ENCODE measurements at places on chromosomes 3 and 15.

GRCh38 chr15:33980159-33980558 is 11.9 kb downstream of the CHRM5 start:
- no peak for DNase-seq

DNA sequence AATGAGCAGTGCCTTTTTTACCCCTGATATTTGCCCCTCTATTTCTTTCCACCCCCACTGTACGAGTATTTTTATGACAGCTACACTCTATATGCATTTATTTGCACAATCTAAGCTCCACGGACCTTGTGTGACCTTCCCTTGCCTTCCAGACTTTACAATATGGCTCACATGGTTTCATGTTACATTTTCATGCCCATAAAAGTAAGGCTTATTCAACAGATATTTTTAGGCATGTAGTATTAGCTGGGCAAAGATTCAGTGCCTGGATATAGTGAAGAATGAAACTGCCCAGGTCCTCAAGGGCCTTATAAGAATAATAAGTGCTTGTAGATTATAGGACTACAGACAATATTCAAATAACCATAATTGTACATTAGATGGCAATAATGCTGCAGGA is 481.9 kb upstream of the CNTN4 start:
- DNase-seq: no peak

DNA sequence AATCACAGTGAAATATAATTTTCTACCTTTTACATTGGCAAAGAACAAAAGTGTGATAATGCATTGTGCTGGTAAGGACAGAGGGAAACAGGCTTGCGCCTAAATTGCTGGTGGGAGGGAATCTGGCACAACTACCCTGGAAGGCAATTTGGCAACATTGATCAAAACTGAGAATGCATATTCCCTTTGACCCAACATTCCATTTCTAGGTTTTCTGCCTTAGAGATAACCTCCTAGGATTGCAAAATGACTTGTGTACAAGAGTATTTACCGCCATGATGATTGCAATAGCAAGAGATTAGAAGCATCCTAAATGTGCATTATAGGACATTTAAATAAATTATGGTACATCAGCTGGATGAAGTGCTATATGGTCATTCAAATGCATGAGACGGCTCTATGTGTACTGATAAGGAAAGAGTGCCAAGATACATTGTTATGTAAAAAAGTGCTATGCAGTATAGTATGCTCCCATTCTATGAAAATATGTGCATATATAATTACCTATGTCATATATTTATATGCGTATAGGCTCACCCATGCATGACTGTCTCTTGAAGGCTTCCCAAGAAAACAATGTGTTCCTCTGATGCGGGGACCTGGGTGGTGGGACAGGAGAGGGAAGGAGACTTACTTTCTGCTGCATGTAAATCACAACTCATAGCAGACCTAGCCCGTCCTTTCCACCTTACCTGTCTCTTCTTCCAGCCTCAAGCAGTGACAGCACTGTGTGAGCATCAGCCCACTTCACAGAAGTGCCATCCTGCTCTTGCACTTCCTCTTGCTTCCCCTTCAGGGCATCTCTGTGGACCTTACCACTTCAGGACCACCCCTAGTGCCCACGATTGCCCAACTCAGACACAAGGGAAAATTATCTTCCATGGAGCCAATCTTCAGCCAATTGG is 249.9 kb upstream of the TLE3 start:
- no peak for DNase-seq

DNA sequence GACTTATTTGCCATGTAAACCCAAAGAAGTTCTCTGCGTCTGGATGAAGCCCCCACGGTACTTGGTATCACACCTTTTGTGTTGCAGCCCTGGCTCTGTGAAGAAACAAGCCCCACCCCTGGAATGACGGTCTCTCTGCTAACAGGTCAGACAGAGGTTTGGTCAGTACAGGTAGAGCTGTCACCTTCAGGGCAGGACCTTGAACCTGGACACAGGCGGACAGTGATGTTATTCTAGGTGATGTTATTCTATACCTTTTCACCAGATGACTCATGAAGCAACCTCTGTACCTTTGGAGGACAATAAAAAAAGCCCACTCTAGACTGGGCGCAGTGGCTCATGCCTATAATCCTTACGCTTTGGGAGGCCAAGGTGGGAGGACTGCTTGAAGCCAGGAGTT is 11.0 kb upstream of the GMPPB start:
- DNase-seq: no peak

DNA sequence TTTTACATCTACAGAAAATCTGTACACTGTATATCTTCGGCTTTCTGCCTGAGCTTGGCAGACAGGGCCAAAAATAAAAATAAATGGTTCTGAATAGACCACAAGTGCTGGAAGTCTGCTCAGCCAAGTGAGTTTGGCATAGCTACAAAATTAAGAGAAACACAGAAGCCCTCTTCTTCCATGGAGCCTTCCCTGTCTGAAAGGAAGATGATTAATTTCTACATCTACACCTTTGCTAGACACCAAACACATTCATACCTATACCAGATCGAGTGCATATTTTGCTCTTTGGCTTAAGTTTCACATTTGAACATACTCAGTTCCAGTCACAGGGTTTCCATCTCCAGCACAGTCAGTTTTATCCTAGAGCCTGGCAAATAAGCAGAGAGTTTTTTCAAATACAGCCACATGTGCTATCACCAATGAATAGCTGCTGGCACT is 224.6 kb downstream of the GREM1 start:
- DNase-seq: no peak

- DNase-seq: no peak
Measured at GRCh38 chr15:47862402-47862801, 145.1 kb downstream of the SEMA6D start.

- DNase-seq: no peak
Measured at GRCh38 chr3:157752554-157752953, 249.3 kb upstream of the VEPH1 start.

DNA sequence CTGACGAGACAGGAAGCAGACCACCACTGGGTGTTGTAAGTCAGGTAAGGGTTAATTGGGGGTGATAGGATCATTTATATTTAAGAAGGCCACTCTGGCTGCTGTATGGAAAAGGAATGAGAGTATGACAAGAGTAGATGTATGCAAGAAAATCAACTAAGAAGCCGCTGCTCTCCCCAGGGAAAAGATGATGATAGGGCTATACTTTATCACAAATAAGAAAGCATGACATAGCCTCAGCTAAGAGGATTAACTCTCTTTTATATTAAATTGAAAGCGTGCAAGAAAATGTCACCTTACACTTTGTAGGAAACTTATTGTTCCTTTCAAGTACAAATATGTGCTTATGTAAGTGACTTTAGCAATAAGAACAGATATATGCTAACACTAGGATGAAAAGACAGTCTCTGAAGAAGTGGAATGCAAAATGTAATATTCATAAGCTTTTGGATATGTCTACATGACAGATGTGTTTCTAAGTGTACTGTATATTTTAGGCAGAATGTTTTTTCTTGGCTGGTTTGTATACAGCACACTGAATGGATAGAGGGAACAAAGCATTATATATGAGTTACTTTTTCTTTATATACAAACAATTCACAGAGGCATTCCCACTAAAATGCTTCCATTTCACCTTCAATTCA is 8.7 kb upstream of the NDUFB4 start:
- no peak for DNase-seq

GRCh38 chr3:52983336-52983807 is 62.5 kb downstream of the SFMBT1 start:
- peak; percentile 74 for DNase-seq

- DNase-seq: no peak
Measured at GRCh38 chr3:109241459-109242186, 74.7 kb downstream of the DPPA2 start.

DNA sequence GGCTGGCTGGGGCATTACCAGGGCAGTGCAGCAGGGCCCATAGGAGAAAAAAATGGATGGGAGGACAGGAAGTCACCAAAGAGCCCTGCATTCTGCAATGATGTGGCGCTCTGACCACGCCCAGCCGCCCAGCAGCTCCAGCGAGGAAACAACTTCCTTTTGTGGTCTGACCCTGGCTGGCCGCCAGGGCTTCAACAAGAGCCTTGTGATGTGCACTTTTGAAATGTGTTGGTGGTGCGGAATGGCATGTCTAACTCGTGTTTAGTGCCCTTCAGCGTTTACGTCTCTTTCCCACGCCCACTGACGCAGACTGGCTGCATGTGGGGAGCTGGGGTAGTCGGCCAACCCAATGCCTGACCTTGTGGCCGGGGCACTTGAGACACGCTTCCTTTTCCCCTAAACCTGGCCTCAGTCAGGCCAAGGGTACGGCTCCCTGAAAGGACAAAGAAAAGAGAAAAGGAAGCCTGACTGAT is 81.9 kb upstream of the CTNNB1 start:
- DNase-seq: peak; percentile 93

- no peak for DNase-seq
Measured at GRCh38 chr3:79418855-79419621, 348.8 kb downstream of the ROBO1 start.

GRCh38 chr3:71587958-71588357 is 4.4 kb upstream of the FOXP1 start:
- no peak for DNase-seq

DNA sequence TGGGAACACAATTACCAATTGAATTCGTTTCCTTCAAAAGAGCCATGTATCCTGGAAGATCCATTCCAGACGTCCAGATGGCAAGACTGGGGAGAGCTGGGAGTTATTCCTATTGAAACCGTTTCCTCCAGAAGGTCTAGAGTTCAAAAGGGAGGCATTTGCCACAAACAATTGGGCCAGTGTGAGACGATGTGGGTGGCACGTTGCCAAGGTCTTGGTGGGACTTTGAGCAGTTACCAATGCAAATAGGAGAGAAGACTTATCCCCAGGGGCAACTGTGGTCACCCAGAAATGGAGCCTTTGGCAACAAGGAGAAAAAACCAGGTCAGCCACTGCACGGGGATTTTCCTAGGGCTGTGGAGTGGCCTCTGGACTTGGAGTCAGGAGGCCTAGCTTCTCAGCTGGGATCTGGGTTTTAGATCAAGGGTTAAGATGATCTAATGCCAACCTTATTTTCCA is 29.6 kb upstream of the TLE3 start:
- no peak for DNase-seq

- DNase-seq: no peak
Measured at GRCh38 chr3:155449613-155450267, 156.3 kb upstream of the STRIT1 start.

All from KG1 (cell line).